ENCODE measurements at places on chromosomes 2 and 18.

DNA sequence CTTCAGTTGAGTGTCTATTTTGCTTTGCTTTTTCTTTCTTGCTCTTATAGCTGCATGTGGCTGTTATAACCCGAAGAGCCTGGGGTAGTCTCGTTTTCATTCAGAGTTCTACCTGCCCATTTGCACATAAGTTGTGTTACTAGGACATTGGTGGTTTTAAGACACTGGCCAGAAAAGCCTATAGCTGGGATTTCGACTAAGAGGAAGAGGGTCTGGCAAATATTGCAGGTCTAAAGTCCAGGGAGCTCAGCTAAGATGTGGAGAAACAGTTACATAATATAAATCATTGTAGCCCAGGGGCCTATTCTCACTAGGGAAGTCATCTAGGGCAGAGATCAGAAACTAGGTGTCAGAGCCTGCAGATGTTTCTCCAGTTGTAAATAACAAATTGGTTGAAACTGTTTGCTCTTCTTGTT lies 120.8 kb downstream of the BABAM2 start:
- no peak for DNase-seq

- DNase-seq, result no peak
Observed at GRCh38 chr2:114614592-114614991, 172.2 kb downstream of the DPP10 start.

DNA sequence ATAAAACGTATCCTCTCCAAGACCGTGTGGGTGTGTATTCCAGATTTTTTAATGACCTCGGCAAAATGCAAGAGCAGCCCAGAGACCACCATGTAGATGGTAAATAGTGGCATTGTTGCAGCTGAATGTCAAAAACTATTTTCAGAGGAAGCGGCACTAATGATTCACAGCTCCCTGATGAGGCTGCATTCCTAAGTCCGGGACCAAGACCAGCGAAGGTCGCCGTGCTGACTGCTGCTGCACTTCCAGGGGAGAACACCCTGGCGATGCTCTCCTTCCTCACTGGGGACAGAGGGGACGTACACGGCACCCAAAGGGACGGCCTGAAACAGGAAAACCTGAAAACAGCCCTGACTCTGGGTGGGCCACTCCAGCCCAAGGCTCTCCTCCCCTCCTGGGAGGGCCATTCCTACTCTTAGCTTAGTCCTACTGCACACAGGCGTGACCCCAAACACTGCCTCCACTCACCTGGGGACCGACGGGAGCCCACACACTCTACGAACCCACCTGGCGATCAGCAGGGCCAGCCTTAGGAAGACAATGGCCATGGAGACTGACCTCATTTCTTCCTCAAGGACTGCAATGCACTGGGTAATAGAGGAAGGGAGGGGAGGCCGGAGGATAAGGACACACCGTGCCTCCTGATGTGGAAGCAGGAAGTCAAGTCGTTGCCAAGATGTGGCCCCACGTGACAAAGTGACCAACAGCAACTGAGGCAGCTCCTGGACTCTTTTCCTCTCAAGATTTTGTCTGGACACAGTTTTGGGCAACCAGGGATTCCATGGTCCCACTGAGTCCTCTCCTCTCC lies 82.8 kb downstream of the ZNF516 start:
- DNase-seq, result no peak

- no peak for DNase-seq
Observed at GRCh38 chr2:214035921-214036320, 374.9 kb upstream of the VWC2L start.

DNA sequence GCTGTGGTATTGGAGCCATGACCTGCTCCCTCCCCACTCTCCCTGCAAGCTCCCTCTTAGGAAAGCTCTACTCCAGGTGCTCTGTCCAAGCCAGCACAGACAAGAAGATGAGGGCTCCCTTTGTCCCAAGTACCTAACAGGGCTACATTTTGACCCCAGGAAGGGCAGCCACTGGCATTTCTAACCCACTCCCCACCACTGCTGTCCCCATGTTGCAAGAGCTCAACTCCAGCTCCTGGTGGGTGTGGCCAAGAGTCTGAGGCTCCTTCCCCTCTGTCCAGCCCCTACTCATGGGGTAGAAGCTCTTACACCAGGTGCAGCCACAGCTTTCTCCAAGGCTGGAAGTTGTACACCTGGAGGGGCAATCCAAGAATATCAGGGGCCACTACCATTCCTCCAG lies 127.0 kb upstream of the NPAS2 start:
- DNase-seq, result no peak

- DNase-seq, result no peak
Observed at GRCh38 chr2:228102949-228103348, 78.5 kb downstream of the SPHKAP start.

GRCh38 chr2:215812966-215813365 lies 200.4 kb downstream of the MREG start:
- no peak for DNase-seq

- no peak for DNase-seq
Observed at GRCh38 chr2:143988082-143988481, 531.8 kb downstream of the ZEB2 start.

DNA sequence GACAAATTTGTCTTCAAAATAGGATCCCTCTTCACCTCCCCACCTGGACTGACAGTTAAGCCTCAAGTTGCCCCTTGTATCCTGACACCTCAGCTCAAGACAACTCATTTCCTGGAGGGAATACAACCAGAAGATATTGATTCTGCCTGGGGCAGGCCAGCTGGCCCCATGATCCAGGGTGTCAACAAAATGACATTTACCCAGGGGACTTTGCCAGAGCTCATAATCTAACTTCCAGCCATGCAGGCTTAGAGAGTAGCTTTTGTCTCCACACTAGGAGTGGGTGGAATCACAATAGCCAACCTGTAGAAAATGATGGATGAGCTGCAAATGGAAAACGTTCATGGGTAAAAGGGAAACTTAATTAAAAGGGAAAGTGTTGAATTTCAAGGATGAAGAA lies 220.1 kb upstream of the DPP10 start:
- no peak for DNase-seq

GRCh38 chr2:241570961-241571581 lies 12.5 kb downstream of the BOK start:
- no peak for DNase-seq

DNA sequence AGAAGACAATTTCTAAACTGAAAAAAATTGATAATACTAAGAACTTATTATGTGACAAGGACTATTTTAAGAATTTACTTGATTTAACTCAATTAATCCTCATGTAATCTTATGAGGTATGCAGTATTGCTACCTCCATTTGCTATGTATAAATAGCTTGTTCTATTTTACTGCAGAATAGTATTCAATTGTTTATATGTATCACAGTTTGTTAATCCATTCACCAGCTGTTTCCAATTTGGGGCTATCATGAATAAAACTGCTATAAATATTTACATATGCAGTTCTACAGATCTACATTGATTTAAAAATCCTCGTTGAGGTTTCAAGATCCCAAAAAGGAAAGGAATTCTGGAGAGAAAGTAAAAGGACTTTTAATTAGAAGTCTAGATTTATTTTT lies 54.8 kb upstream of the DOCK10 start:
- no peak for DNase-seq

- no peak for DNase-seq
Observed at GRCh38 chr2:47697000-47697601, 85.8 kb upstream of the MSH6 start.

DNA sequence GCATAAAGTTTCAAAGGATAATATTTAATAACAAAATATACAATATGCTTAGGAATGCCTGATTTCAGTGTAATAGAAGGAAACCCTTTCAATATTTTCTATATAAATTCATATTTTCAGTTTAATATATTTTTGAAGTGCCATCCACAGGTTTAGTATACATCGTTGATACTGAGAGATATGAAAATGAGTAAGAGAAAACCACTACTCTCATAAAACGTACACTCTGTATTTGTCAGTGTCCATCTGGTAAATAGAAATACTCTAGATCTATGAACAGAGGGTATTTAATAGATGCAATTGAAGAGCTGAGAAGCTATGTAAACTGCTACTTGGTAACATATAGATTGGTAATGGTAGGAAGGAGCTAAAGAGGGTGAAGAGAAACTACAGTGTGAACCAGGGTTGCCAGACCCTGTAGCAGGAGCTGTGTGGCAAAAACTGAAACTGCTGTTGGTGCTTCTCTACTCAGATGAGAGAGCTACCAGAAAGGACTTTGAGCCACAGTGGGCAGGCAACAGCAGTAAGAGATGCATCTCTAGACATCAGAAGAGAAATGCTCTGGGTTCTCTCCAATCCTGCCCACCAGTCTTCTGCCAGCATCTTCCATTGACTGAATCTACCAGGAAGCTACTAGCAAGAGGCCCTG lies 187.4 kb downstream of the CCDC102B start:
- no peak for DNase-seq

DNA sequence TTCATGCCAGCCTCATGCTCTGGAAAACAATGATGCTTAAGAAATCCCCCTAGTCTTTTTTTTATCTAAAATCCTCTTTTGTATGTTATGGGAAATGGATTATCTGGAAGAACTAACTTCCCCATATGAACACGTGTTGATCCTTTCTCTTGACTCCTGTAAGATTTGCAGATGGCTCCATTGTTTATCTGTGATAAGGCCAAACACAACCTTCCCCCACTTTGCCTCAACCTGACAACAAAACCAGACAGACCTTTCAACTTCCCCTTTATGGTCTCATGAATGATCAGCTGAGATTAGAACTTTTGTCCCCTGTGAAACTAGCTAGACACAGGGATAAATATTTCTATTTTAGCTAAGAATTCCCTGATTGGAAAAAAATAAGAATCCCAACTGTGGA lies 828.0 kb upstream of the CDH2 start:
- DNase-seq, result no peak

DNA sequence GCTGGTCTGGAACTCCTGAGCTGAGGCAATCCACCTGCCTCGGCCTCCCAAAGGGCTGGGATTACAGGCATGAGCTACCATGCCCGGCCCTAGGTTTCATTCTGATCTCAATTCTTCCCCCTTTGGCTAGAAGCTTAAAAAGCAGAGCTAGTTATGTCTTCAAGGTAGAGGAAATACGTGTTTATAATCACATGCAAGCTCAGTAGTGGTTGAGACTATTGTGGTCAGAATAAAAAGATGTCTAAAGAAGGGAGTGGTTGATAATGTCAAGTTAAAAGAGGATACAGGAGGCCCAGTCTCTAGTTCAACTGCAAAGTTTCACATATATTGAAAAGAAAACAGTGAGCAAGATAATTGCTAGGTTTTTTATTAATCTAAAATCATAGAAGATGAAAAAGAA lies 807.8 kb upstream of the ACVR2A start:
- DNase-seq, result no peak

- DNase-seq, result no peak
Observed at GRCh38 chr18:6010921-6011320, 115.6 kb upstream of the TMEM200C start.

DNA sequence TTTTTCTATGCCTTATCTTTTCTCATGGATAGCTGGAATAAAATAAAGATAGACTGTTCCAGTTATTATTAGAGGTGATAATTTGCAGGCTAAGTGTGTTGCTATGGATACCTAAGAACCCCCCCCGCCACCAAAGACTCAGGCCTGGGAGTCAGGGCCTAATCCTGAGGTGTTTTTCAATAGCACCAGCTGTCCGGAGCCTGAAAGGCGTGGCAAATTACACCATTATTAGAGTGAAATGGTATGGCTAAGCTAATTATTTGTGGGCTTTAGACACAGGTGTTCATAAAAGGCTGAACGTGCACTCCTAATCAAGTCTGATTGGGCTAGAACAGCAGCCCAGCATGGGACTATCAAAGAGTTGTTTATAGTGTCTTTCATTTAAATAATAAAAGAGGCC lies 293.2 kb upstream of the DCC start:
- no peak for DNase-seq

GRCh38 chr18:31079973-31080372 lies 22.2 kb downstream of the DSC2 start:
- no peak for DNase-seq

- no peak for DNase-seq
Observed at GRCh38 chr2:25339791-25340180, 1.9 kb downstream of the DNMT3A start.

DNA sequence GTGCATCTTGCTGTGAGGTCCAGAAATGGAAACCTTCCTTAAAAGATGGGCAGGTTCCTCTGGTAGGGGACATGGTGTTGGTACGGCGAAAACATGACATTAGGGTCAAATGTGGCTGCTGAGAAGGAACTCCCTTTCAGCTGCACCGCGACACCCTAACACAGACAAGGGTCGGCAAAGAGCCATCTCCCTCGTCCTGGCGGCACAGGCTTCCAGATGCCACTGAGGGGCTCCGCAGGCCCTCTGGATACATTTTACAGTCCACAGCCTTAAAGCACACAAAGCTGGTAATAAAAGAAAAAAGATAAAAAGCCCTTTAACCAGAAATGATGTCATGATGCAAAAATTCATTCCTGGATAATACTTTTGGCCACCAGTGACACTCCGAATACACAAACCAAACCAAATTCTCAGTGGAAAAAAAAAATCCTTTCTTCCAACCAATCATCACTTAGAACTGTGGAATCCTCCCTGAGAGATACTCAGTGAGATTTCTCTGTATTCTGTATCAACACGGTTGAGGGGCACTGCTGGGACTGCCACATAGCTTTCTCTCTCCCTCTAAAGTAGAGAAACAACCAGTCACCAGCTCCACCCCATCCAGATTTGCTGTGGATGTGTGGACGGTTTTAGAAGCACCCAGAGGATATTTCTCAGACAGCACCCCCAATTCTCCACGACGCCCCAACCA lies 174.8 kb downstream of the HDAC4 start:
- no peak for DNase-seq

- DNase-seq, result no peak
Observed at GRCh38 chr2:23029951-23030350, 355.0 kb upstream of the KLHL29 start.

GRCh38 chr2:175003875-175004729 lies 1.1 kb downstream of the CHN1 start:
- no peak for DNase-seq

DNA sequence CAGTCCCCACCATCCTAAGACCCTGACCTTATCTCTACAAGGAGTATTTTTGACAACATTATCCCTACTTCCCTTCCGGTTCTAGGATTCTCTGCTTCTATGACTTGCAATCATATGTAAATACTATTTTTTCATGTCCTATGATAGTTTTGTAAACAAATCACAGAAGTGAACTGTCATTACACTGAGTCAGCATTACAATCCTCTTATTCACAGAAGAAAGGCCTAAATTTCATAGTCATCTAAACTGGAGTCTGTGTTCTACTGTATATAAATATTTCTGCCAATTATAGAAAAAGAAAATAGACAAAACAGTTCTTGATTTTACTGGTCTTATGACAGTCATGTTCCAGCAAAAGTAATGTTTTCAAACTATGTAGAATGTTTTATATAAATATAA lies 265.1 kb downstream of the NCKAP5 start:
- no peak for DNase-seq

GRCh38 chr2:105144941-105145300 lies 96.6 kb upstream of the GPR45 start:
- no peak for DNase-seq

GRCh38 chr18:73893880-73894279 lies 253.8 kb downstream of the FBXO15 start:
- no peak for DNase-seq

Measured in stimulated activated CD4-positive, alpha-beta T cell treated with anti-CD3 and anti-CD28 coated beads, Interleukin-1b, Interleukin-23, amount 100 ng/mL, for 1 hour (primary cell).